Activated CD4-positive, alpha-beta T cell treated with anti-CD3 and anti-CD28 coated beads for 36 hours (primary cell): ENCODE measurements at places on chromosomes 1 and 21.
A peak's percentile ranks its signal among the peaks of the same experiment; 100 is the strongest.

GRCh38 chr21:46489162-46489663 is 30.5 kb downstream of the DIP2A start:
- no peak for DNase-seq

- DNase-seq: no peak
These were observed 192.4 kb downstream of the TGFBR3 start for GRCh38 chr1:91693557-91693956.

DNA sequence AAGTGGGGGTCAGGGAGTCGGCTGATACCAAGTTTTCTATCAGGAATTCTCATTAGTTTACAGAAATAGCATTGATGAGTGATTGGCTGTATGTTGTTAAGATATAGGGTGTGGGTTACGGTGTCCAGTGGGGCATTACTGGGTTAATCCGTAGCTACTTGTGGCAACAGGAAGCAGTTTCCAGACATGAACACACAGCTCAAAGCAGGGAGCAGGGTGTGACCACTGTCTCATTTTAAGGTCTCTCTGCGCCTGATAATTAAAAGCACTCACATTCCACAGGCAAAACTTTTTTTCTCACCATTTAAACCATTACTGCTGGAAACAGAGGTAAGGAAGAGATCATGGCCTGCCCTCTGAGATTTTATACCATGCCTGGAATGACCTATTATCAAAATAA is 114.9 kb downstream of the SIK1 start:
- DNase-seq: no peak

GRCh38 chr1:23215751-23216449 is 1.4 kb downstream of the HTR1D start:
- DNase-seq: peak; percentile 7

GRCh38 chr1:91712981-91713841 is 172.7 kb downstream of the TGFBR3 start:
- peak; percentile 75 for DNase-seq
